ENCODE measurements at places on chromosomes 11 and 22.

- no peak for DNase-seq
These were observed 10.3 kb downstream of the OR10D3 start for GRCh38 chr11:124193221-124194010.

DNA sequence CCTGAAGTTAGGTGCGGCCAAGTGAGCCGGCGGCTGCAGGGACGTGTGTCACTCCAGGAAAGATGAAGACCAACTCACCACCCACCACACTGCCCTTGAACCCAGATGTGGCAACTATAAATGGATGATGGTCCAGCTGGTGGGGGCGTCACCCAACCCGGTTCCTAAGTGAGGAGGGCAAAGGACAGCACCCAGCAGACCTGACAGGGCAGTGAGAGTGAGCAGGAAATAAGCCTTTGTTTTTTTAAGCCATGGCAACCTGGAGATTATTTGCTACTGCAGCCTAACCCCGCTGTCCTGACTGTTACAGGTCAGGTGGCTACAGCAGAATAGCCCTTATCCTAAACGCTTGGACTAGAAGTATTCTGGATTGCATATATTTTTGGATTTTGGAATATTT lies 228.9 kb downstream of the CTTN start:
- no peak for DNase-seq

- no peak for DNase-seq
These were observed 38.2 kb downstream of the CYB5R2 start for GRCh38 chr11:7635137-7635536.

DNA sequence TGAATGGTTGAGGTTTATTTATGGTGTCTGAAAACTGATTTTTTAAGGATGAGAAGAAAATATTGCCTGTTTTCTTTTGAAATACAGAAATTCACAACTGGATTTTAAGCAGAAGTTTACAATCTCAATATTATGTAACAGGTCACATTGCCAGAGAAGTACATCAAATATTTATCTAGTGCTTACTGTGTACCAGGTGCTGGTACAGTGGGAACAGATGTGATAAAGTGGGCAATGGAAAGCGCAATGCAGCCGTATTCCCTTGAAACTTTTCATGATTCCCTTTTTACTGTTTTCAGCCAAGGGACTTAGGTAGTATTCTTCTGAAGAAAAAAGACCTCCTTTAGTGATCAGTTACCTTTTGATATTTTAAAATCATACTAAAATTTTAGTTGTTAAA lies 49.6 kb downstream of the TTC17 start:
- no peak for DNase-seq

- DNase-seq, result no peak
These were observed 132.6 kb downstream of the MIAT start for GRCh38 chr22:26789951-26790350.

DNA sequence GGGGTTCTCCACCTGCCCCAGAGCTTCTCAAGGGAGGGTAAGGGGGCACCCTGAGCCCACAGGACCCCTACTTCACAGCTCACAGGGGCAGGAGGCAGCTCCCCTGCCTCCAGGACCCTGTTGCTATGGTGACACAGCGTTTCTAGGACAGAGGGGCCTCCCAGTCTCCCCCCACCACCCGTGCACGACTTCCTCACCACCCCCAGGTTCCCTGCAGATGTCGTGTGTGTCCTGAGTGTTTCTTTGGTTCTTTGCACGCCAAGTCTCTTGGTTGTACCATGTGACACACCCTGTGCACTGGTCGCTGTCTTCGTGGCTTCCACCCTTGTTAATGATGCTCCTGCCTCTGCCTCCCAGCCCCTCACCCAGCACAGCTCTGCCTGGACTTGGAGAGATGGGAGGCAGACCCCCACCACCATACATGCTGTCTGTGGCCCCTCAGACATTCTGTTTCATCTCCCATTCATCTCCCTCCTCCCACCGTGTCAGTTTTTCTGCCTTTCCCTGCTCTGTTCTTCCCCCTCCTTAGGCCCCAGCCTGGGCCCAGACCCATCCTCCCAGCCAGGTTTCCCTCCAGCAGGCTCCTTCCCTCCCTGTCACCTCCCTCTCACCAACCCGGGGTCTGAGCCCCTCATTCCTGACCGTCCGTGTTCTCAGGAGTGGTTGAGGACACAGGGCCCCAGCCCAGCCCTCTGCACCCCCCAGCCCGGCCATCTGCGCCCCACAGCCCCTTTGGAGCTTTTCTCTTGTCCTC lies 24.5 kb upstream of the RAB1B start:
- no peak for DNase-seq

GRCh38 chr22:35914665-35915476 lies 113.8 kb downstream of the RBFOX2 start:
- DNase-seq, result no peak

- no peak for DNase-seq
These were observed 46.8 kb downstream of the ATXN10 start for GRCh38 chr22:45718391-45718790.

DNA sequence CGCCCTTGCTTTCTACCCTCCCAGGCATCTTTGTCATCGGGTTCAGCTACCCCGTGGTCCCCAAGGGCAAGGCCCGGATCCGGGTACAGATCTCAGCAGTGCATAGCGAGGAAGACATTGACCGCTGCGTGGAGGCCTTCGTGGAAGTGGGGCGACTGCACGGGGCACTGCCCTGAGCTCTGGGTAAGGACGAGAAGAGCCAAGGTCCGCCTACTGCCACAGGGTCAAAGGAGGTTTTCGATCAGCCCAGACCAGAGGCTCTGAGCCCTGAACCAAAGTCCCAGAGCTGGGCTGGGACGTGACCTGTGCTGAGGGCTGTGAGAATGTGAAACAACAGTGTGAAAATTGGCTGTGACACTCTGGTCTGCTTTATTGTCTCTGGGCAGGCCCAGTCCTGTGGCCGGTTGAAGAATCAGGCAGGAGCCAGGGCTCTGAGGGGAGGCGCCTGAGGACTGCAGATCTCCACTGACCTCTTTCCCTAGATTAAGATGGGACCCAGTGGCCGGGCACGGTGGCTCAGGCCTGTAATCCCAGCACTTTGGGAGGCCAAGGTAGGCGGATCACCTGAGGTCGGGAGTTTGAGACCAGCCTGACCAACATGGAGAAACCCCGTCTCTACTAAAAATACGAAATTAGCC lies 6.5 kb upstream of the GALR3 start:
- DNase-seq, result no peak

DNA sequence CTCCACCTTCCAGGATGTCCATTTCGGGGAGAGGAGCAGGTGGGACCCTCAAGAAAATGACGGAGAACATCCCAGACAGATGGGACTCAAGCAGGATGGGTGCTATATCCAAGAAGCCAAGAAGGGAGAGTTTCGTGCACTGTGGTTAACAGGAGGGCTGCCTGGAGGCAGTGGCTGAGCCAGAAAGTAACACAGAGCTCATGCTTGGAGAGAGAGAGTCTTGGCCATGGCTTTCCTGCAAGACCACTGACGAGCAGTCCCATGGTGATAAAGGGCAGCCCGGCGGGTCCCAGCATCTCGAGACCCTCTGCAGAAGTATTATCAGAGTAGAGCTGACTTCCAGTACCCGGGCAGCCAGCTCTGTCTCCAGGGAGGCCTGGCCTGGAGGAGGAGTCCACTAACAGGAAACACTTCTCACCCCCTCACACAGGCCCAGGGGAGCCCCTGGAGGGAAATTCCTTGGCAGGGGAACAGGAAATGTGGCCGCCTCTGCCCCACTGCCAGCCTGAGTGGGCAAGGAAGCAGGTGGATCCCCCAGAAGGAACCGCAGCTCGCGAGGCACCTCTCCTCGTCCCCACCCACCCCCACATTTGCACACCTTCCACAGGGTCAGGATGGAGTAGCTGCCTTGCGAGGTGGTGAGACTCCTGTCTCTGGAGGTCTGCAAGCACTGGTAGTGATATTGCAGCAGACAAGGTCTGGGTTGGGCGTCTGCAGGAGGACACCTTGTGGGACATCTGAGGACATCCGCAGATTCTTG lies 32.2 kb downstream of the CYTH4 start:
- DNase-seq, result no peak

- DNase-seq, result no peak
These were observed 34.7 kb downstream of the MMP20 start for GRCh38 chr11:102590276-102591049.

DNA sequence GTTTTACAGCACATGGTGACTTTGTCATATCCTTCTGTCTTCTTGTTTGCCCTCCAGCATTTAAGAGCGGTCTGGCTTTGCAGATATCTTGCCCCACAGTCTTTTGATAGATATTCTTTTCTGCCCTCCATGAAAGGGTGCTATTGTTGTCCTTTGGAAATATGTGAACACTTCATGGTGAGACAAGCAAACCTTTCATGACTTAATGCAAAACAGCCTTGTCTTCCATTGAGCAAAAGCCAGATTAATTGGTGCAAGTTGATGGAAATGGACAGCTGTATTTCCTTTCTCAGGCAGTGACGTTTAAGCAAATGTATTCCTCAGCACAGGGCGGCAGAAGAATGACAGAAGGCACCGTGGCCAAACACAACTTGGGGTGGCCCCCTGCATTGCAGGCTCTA lies 4.4 kb downstream of the DCPS start:
- no peak for DNase-seq

DNA sequence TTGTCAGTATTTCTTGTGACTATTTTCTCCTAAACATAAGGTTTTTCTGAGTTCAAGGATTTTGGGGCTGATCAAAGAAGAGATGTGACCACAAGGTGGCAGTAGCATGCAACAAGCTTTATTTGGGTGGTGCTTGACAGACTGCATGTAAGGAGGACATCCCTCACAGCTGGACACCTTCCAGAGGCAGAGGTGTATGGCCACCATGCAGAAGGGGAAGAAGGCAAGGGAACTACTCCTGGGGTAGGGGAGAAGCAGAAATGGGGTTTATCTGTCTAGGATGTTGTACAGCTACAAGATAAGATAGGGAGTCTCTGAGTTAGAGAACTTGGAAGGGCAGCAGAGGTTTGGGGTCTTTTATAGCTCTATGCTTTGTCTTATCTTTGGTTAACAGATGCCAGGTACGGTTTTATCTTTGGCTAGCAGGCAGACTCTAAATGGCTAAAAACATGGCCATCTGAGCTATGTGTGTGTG lies 5.1 kb upstream of the BIRC2 start:
- DNase-seq, result no peak

GRCh38 chr11:1487851-1488574 lies 1.4 kb upstream of the MOB2 start:
- no peak for DNase-seq

DNA sequence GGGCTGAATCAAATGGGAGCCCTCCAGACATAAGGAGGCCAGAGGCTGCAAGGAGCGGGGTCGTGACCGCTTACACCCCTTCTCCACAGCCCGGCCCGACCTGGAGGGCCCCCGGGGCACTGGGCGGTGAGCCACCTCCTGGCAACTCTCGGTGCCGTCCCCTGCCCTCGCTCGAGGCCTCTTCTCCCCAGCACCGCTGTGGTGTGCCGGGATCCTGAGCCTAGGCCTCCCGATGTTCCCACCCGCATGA lies 432 bp upstream of the GP1BB start:
- DNase-seq, result no peak

DNA sequence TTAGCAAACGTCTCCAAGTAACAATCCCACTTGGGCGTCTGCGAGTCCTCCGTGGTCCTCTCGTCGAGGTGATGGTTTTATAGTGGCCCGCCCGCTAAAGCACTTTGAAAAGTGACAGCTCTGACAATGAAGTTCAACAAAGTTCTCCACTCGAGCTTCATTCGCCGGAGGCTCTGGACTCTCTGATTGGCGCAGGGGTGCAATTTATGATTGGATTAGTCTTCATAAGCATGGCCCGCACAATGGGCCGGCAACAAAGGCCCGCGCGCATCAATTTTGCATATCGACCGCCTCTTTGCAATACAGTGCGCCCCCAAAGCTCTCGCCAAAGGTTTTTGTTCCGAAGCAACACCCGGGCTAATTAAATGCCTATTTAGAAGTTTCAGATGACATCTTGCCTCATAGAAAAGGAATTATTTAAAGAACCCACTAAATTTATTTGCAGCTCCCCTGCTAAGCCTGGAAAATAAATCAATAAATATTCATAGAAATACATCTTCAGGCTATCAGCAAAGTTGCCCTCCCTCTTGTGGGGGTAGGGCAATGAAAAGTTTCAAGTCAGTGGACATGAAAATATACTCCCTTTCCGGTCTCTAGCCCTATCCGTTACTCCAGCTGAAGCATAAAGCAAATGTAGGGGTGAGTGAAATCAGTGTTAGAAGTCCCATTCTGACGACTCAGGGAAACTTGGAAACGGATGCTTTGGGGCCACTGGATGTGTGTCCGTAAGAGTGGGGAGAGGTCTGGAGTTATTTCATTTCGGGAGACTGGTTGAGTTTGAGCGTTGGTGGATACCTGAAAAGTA lies at the start of gene DBX1:
Gene DBX1, minus strand, starts transcription at position 51 of the 805 bp plus-strand sequence. CDS start 151 bp downstream, outside the sequence.
- no peak for DNase-seq

- DNase-seq, result no peak
These were observed 20.2 kb downstream of the PPP6R2 start for GRCh38 chr22:50363166-50363802.

- no peak for DNase-seq
These were observed 46.7 kb upstream of the SCUBE2 start for GRCh38 chr11:9138133-9138453.

GRCh38 chr11:104620991-104621390 lies 277.3 kb downstream of the CASP12 start:
- DNase-seq, result no peak

- DNase-seq, result no peak
These were observed 241.0 kb downstream of the TENM4 start for GRCh38 chr11:79199729-79200354.

DNA sequence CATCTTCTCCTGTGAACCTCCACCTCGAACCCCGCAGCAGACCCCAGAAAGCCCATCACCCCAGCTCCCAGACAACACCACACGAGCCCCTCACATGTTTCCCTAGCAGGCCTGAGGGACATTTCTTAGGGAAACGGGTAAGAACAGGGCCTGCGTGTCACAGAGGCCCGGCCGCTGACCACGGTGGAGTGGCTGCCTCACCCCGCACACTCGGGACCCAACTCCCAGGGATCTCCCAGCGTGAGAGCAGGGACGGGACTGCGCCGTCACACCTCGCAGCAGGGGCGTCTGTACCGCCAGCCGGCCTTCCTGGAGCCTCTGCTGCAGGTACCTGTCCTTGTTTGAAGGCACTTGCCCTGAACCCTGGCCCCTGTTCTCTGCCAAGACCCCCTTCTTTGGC lies 10.2 kb downstream of the ATP5MGL start:
- DNase-seq, result no peak

- DNase-seq, result no peak
These were observed 1.9 kb downstream of the PIWIL3 start for GRCh38 chr22:24772493-24773220.

DNA sequence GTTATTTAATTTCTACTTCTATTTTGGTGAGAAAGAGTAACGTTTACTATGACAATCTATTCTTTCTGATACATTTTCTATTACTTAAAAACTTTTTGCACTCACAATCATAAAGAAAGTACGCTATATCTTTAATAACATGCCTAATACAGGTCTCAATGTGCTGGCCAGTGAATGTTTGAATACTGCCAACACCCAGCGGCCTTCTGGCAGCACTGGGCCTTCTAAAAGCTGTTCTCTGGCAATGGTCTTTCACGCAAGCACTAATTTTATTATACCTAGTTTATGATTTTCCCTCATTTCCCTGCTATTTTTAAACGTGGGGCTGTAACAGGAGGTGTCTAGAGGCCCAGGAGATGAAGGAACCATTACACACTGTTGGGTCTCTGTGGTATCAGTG lies 349.8 kb upstream of the PITPNB start:
- no peak for DNase-seq

GRCh38 chr11:57482782-57483561 lies 22.6 kb downstream of the RTN4RL2 start:
- DNase-seq, result no peak

GRCh38 chr11:95108159-95108611 lies 18.5 kb downstream of the ENDOD1 start:
- no peak for DNase-seq

Data from stimulated activated CD8-positive, alpha-beta memory T cell treated with anti-CD3 and anti-CD28 coated beads, Interleukin-4, amount 100 ng/mL, for 1 hour (primary cell).